Neural crest cell (in vitro differentiated cells): ENCODE measurements at places on chromosomes 2 and 18. TPM values are rescaled to one million over a fixed set of nuclear protein-coding genes. Genes with fewer than 3 reads are reported as not detected.

The ACTG2 gene
- 0.39 TPM in 1 of 2 replicates, not detected in the other for total RNA-seq

The IL1R1 gene
- 0.14 TPM in 1 of 2 replicates, not detected in the other for total RNA-seq

The ZNF385B gene
- total RNA-seq, result 2.1 and 3.4 TPM in 2 replicates

The SOWAHC gene
- 10.4 and 10.9 TPM in 2 replicates for total RNA-seq

The GCG gene
- total RNA-seq, result 0.27 TPM in 1 of 2 replicates, not detected in the other

The ERFE gene
- 2.6 and 2.8 TPM in 2 replicates for total RNA-seq

The ABCG5 gene
- not detected in 2 replicates for total RNA-seq

DNA sequence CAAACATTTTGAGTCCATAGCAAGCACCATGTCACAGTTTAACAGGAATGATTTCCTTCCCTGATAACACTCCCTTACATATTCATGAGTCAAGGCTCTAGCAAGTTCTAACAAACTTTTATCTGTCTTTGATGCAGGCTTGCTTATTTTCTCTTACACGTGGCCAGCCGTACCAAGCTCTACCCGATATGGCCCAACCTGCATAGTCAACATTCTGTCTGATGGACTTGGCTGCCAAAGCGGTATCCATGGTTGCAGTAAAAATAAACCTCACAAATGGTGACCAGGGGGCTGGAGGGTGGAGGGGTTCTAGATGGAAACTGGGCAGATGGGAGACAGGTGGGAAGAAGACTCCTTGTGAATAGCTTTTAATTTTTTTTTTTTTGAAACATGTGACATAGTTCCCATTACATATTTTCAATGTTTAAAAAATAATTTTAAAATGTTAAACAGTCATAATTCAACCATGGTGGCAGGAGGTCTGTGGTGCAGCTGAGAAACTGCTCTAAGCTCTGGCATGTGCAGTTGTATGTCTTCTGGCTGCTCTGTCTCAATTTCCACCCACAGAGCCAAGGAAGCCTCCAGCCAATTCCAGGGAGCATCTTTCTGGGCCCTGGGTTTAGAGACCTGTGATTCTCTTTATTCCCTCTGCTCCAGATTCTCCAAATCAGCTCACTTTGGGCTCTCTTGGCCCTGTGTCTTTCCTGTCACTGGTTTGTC, 20.7 kb upstream of the CXCR1 start:
- no peaks in the 10 kb centered on the region for H3K4me1 ChIP-seq
- H3K4me3 ChIP-seq, result no peak overlapping the region
- H3K27ac ChIP-seq, result no peak overlapping the region
- H3K27me3 ChIP-seq, result peaks cover 24% of the 10 kb centered on the region
- H3K36me3 ChIP-seq, result no peaks in the 10 kb centered on the region
- no peak for DNase-seq

DNA sequence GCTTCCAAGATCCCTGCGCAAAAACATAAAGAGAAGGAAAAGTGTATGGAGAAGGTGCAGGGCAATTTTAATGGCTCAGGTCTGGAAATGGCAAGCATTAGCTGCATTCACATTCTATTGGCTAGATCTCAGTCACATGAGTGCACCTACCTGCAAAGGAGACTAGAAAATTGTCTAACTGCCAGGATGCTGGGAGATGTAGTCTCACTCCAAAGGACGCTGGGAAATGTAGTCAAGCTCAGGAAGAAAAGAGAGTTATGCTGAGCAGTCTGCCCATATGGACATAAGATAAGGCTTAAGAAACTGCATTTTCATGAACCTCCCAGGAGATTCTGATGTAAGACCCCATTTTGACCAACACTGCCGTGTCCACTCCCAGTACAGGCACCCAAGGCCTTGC, 9.5 kb upstream of the KLHL29 start:
- H3K4me1 ChIP-seq, result peaks cover 16% of the 10 kb centered on the region
- no peak overlapping the region for H3K4me3 ChIP-seq
- H3K36me3 ChIP-seq, result no peaks in the 10 kb centered on the region
- no peak overlapping the region for H3K27ac ChIP-seq
- peaks cover 2% of the 10 kb centered on the region for H3K27me3 ChIP-seq

DNA sequence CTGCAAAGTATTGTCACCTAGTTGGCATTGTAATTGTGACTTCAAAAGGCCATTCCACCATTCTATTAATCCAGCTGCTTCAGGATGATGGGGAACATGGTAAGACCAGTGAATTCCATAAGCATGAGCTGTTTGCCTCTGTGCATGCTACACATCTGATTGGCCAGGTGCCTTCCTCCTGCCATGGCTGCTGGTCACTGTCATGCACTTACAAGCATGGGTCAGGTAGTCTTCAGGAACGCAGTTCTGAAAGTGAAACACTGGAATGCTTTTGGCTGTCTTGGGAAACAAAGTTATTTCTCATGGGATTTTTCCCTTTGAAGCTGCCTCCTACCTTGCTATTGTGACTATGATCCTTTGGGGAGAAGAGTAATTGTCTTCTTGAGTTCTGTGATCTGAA, 267.6 kb downstream of the GBX2 start:
- DNase-seq, result no peak
- H3K27ac ChIP-seq, result no peak overlapping the region
- no peak overlapping the region for H3K4me3 ChIP-seq
- peaks cover 21% of the 10 kb centered on the region for H3K36me3 ChIP-seq

DNA sequence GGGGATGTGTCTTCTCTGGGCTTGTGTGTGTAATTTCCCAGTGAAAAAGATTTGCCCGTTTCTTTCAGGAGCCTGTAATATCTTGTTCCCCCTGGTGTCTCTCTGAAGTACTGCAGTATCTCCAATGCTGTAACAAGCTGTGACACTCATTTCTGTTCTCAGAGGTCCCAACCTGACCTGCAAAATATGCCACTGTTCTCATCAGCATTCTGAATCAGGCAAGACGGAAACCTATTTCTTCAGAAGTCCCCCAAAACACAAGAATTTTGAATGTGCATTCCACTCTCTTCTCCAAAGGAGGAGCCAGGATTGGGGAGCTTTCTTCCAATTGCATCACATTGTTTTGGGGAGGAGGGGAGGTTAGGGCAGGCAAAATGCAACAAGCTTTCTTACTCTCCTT, 77.0 kb upstream of the CNGA3 start:
- H3K36me3 ChIP-seq, result no peaks in the 10 kb centered on the region
- peak; percentile 55 for DNase-seq
- H3K4me1 ChIP-seq, result no peaks in the 10 kb centered on the region
- H3K4me3 ChIP-seq, result no peak overlapping the region
- H3K27me3 ChIP-seq, result no peaks in the 10 kb centered on the region
- H3K27ac ChIP-seq, result no peak overlapping the region

GRCh38 chr18:9653390-9653789, 39.0 kb upstream of the PPP4R1 start:
- H3K4me3 ChIP-seq, result peak overlapping the region; percentile 65
- peaks cover 29% of the 10 kb centered on the region for H3K4me1 ChIP-seq
- no peaks in the 10 kb centered on the region for H3K27me3 ChIP-seq
- peak; percentile 40 for DNase-seq

DNA sequence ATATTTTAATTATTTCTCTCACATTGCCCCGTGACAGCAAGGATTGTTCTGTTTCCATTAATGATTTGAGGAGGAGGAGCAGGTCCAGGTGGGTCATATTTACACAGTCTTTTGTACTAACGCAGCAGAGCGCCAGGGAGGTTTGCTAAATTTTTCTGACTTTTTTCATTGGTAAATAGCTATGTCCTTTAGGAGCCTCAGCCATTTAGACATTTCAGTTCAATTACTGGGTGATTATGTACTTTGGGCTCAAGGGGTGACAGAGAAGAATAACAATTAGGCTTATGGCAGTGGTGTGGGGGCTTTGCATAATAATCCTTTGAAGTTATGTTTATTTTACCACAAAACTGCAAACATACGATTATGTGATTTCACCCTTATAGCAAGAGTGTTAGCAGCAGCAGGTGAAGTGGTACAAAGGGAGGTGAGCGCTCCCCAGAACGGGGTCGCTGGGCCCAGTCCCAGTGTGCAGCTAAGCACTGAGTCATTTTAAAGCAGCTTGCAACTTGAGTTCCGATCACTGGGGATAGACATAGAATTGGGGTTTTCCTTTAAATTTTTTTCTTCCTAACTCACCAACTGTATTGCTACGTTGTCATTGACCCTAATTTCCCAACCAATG, 80.3 kb downstream of the TSHZ1 start:
- H3K36me3 ChIP-seq, result peaks cover 14% of the 10 kb centered on the region
- H3K27me3 ChIP-seq, result no peaks in the 10 kb centered on the region
- DNase-seq, result no peak
- peaks cover 14% of the 10 kb centered on the region for H3K4me1 ChIP-seq
- no peak overlapping the region for H3K27ac ChIP-seq
- no peak overlapping the region for H3K4me3 ChIP-seq

- H3K4me3 ChIP-seq, result no peak overlapping the region
- no peak overlapping the region for H3K27ac ChIP-seq
- H3K4me1 ChIP-seq, result peaks cover 21% of the 10 kb centered on the region
- no peaks in the 10 kb centered on the region for H3K27me3 ChIP-seq
Measured at GRCh38 chr2:224223851-224224555, 177.9 kb downstream of the FAM124B start.

DNA sequence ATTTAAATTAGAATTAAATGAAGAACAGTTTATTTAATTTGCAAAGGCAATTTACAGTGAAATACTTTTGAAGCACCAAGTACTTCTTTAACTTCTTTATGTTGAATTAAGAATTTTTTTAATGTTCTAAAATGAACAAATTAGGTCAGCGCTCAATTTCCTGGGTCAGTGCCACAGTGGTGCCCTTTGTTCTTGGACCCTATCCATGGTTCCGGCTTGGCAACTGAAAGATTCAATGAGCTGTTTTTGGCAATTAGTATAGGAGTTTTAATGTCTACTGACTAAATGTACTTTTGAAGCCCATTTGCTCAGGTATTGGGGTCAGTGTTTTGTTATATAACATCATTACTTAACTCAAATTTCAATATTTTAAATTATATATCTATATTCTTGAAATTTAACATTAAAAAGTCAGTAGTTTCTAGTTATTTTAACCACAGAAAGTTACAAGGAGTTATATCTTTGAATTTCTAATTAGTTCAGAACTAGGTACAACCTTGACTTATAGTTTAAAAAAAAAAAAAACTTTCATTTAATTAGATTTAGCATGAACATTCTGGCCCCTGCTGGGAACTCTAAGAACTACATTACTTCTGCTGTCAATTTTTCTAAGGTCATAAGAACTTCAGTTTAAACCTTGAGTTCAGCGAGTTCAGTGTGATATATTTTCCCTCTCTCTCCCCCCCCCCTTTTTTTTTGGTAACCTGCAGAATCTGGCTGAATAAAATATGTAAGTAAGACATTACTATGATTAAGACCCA, 7.6 kb upstream of the MSTN start:
- no peak overlapping the region for H3K27ac ChIP-seq
- H3K36me3 ChIP-seq, result no peaks in the 10 kb centered on the region
- no peaks in the 10 kb centered on the region for H3K4me1 ChIP-seq
- no peak overlapping the region for H3K4me3 ChIP-seq

GRCh38 chr2:234702731-234703225, 205.9 kb upstream of the ARL4C start:
- H3K27ac ChIP-seq, result no peak overlapping the region
- H3K4me3 ChIP-seq, result no peak overlapping the region
- DNase-seq, result no peak
- peaks cover 3% of the 10 kb centered on the region for H3K36me3 ChIP-seq

GRCh38 chr18:58805467-58806187, 59.0 kb upstream of the ZNF532 start:
- H3K4me1 ChIP-seq, result peaks cover 56% of the 10 kb centered on the region
- peak overlapping the region; percentile 99 for H3K27ac ChIP-seq
- no peaks in the 10 kb centered on the region for H3K27me3 ChIP-seq
- peak overlapping the region; percentile 72 for H3K4me3 ChIP-seq
- no peaks in the 10 kb centered on the region for H3K36me3 ChIP-seq

GRCh38 chr2:239380831-239381708, 19.8 kb downstream of the HDAC4 start:
- no peak for DNase-seq
- no peaks in the 10 kb centered on the region for H3K27me3 ChIP-seq
- peaks cover 16% of the 10 kb centered on the region for H3K36me3 ChIP-seq
- peaks cover 47% of the 10 kb centered on the region for H3K4me1 ChIP-seq
- no peak overlapping the region for H3K4me3 ChIP-seq

- no peaks in the 10 kb centered on the region for H3K27me3 ChIP-seq
- H3K4me3 ChIP-seq, result no peak overlapping the region
- H3K4me1 ChIP-seq, result peaks cover 15% of the 10 kb centered on the region
- peak overlapping the region; percentile 96 for H3K27ac ChIP-seq
- H3K36me3 ChIP-seq, result no peaks in the 10 kb centered on the region
Measured at GRCh38 chr2:71129114-71129901, 721 bp downstream of the MCEE start.

DNA sequence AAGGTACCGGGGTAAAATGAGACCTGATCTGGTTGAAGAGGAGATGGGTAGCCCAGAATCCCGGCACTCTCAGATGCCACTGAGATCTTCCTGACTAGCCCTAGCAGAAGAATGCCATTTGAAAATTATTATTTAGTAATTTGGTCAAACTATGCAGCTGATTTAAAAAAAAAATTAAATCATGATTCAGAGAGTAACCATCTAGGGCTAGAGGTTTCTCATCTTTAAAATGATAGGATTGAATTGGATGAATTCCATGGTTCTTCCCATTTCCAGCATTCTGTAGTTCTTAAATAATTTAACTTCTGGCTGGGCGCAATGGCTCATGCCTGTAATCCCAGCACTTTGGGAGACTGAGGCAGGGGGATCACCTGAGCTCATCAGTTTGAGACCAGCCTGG, 106.1 kb downstream of the MYO1B start:
- H3K4me1 ChIP-seq, result no peaks in the 10 kb centered on the region
- peaks cover 33% of the 10 kb centered on the region for H3K36me3 ChIP-seq
- DNase-seq, result no peak
- H3K27ac ChIP-seq, result no peak overlapping the region
- no peaks in the 10 kb centered on the region for H3K27me3 ChIP-seq

DNA sequence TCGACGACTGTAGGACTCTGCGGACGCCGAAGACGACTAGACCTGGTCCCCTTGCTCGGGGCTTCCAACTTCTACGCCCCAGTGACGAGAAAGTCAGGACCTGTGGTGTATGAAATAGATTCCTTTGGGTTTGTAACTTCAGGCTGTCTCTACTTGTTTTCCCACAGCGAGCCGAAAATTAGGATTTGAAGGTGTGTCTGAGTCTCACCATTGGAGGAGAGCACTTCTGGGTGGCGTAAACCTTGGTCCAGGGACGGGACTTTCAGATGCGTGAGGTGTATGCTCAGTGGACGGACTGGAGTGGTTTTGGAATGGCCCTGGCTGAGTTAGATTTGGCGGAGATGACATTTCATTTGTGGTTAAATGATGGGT, 1.3 kb downstream of the BIRC6 start:
- H3K36me3 ChIP-seq, result peaks cover 6% of the 10 kb centered on the region
- H3K27me3 ChIP-seq, result no peaks in the 10 kb centered on the region
- peaks cover 37% of the 10 kb centered on the region for H3K4me1 ChIP-seq
- no peak for DNase-seq
- H3K4me3 ChIP-seq, result peak overlapping the region; percentile 94
- H3K27ac ChIP-seq, result peak overlapping the region; percentile 2

DNA sequence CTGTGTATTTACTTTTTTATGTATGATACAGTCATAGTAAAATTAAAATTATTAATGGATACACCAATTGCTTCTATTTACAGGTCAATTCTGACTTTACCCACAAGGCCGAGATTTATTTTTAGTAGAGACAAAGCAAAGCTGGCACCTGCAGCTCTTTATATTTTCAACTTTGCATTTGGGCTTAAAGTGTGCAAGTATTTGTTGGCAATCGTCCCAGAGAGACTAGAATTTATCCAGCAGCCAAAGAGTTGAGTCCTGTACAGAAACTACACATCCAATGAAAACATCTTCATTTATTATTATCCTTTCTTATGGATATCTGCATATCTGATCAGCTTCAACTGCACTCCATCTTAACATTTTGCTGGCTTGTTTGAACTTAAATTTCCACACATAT, 485.6 kb downstream of the SOX11 start:
- H3K27ac ChIP-seq, result no peak overlapping the region
- H3K27me3 ChIP-seq, result no peaks in the 10 kb centered on the region
- peaks cover 27% of the 10 kb centered on the region for H3K4me1 ChIP-seq
- H3K4me3 ChIP-seq, result no peak overlapping the region

- no peak overlapping the region for H3K27ac ChIP-seq
- no peaks in the 10 kb centered on the region for H3K36me3 ChIP-seq
Measured at GRCh38 chr2:27115519-27115918, 3.4 kb downstream of the CGREF1 start.
